ENCODE measurements at places on chromosomes 5 and 9.

- DNase-seq: no peak
Observed at GRCh38 chr5:83924171-83924570, 203.5 kb upstream of the HAPLN1 start.

DNA sequence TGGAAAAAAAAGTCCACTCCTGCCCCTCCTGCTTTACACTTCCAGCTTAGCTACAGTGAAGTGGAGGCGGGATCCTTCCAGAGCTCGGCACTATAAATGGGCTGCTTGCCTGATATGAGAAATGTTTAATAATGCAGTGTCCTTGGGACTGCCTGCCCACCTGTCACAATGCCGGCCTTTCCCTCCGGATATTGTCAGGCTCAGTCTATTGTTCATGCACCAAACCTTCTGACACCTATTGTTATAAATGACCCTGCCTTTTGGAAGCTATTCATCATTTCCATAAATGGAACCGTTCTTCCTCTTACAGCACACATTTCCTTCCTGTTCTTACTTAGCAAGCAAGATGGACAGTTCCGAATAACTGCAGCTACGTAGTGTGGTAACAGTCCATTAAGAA, 146.3 kb downstream of the DMAC1 start:
- no peak for DNase-seq

DNA sequence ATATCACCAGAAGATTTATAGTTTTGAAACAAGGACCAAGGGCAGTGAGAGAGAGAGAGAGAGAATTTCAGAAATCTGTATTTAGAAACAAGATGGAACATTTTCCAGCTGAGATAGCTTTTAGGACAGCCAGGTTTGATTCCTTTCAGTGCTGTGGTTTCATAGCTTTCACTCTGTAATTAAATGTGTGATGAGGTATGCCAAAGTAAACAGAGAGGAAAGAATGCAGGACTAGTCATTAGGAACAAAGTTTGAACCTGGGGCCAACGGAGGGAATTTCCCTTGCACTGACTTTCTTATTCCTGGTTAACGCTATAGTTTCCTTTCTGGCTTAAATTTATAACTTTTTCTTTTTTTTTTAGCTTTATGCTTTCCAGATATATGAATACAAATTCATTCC, 10.0 kb upstream of the CCL28 start:
- no peak for DNase-seq

DNA sequence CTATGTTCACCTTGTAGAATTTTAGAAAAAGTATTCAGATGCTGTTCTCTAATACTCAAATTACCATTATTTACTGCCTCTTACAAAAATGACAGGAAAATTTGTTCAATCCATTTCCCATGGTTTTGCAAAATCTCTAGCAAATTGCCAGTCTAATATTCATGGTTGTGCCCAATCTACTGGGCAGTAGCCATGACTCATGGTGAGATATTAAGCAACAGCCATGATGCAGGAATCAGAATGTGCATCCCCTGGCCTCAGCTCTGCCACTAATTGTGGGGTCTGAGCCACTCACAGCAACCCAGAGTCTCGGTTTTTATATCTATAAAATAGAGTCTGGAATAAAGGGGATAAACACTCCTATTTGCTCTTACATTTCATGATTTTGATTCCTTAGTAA, 353.6 kb downstream of the DEPDC1B start:
- no peak for DNase-seq

DNA sequence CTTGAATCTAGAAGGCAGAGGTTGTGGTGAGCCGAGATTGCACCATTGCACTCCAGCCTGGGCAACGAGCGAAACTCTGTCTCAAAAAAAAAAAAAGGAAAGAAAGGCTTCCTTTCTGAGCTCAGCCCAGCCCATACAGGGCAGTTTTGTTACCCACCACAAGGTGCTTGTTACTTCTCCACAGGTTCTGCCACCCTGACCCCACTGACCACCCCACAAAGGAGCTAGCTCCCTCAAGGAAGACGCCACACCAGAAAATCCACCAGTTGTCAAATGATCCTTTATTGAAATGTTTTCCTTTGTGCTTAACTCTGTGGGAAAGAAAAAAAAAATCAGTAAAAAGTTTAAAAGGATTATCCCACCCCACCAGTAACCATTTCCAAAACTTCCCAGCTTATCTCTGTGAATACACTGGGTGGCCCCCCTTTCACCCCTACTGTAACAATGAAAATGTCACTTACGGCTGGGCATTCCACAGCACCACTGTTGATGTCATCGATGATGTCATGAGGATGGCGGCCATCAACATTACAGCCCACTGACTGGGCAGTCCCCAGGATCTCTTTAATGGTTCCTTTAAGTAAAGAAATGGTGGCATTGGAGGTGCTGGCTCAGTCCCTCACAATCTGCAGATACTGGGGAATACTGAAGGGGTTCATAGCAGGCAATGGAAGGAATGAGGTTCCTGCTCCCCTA, 3.6 kb downstream of the RPL12 start:
- no peak for DNase-seq

GRCh38 chr9:114854736-114855355, 49.0 kb upstream of the TNFSF15 start:
- no peak for DNase-seq

DNA sequence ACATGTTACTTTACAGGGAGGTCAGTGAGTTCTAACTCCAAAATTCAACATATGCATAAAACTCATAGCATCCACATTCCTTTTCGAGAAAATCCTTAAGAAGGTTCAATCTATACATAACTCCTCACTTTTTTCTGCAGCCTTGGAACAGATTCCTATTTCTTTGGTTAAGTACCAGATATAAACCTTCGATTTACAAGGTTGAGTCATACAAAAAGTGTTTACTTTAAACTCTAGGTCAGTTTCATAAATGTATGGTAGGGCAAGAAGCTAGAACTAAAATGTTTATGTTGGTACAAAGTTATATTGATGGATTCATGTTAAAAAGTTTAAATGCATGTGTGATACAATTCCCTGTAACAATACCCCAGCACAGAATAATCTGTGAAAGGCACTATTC, 19.4 kb downstream of the CDKN2AIPNL start:
- no peak for DNase-seq

DNA sequence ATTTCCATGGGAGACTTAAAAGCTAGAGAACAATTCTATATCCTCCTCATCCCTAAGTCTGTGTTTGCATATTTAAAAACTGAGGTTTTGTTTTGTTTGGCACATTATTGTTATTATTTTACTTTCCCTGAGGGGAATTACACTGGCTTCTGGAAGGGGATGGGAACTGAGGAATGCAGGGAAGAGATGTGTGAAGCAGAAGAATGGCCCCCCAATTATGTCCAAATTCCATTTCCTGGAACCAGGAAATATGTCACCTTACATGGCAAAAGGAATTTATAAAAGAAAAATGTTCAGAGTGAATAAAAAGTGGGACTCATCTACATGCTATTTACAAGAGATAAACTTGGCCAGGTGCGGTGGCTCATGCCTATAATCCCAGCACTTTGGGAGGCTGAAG, 129.8 kb downstream of the MARCHF11 start:
- no peak for DNase-seq

- DNase-seq: no peak
Observed at GRCh38 chr9:87535817-87536539, 38.3 kb downstream of the DAPK1 start.

DNA sequence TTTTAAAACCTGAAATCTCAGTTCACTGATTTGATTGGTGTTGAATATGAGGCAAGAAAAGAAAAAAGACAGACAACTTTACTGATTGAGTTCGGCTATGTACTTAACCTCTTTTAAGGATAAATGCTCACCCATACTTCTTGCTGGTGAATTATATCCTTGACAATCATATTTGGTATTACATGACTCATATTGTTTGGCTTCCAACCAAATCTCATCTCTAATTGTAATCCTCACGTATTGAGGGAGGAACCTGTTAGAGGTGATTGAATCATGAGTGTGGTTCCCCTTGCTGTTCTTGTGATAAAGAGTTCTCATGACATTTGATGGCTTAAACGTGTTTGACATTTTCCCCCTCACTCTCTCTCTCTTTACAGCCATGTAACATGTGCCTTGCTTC, 255.6 kb upstream of the IZUMO3 start:
- DNase-seq: no peak

GRCh38 chr9:28528049-28528448, 954.8 kb upstream of the C9orf72 start:
- no peak for DNase-seq

GRCh38 chr9:120983259-120983837, 56.8 kb upstream of the TRAF1 start:
- no peak for DNase-seq

GRCh38 chr5:17225520-17225919, 8.1 kb downstream of the BASP1 start:
- DNase-seq: no peak

GRCh38 chr9:127805620-127806019, 2.9 kb downstream of the FPGS start:
- peak; percentile 47 for DNase-seq

DNA sequence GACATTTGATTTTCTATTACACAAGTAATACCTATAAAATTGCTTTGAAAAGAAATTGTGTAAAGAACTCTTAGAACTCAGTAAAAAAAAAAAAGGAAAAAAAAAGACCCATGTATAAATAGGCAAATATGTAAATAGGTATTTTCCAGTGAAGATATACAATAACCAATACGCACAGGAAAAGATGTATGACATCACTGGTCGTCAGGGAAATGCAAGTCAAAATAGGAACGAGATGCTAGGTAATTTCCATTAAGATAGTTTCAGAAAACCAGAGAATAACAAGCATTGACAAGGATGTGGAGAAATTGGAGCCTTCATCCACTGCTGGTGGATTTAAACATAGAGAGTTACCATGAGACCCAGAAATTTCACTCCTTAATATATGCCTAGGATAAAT, 708.8 kb downstream of the MTRR start:
- DNase-seq: no peak

DNA sequence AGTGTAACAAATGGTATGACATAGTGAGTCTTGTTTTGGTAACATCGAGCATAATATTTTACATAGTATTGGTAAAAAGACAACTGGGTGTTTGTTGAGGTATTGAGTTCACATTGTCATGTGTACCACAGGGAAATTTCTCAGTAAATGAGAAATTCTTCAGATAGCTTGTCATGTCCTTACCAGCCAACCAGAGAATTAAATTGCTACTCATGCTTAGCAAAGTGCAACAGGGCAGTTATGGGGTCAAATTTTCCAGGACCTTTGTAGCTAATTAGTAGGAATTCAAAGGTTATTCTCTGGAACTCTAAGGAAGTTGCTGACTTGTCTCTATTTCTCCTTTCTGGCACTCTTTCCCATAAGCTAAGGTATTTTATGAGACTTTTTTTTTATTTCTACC, 595.7 kb downstream of the EFNA5 start:
- no peak for DNase-seq

DNA sequence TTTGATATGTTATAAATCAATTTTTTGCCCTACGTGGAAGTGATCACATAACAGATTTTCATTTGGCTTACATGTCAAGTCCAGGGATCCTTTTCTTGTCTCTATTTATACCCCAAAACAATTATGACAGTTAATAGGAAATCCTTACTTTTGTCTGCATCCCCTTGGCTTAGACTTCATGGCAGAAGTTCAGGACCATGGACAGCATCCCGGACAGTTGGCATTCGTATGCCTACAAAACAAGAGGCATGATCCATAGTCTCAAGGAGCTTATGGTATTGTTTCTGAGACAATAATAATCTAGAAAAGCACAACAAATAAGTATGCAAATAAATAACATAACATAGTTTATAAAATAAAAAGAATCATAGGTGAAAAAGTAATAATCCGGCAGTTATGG, 214.3 kb upstream of the GRIA1 start:
- DNase-seq: no peak

DNA sequence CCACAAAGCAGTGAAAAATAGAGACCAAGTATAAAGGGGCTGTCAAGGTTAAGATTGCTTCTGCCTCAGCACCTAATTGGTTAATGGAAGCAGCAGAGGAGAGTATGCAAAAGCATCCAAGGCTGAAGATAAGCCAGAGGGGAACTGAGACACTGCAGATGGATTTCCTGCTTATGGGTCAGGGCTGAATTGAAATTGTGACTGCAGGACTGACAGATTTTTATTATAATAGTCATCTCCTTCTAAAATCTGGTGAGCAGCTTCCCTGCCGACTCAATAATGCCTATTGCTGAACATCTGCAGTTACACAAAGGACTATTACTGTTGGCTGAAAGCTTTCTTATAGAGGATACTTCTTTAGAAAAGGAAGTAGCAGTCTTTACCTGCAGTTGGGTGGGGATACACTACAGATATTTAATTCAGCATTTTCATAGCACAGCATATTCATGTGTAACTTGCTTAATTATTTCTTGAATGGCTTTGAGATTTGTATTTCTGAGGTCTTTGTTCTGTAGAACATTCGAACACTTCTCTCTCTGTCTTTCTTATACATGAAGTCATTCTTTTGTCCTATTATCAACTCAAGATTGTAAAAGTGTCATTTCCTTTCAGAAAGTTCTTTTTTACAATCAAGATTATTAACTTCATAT, 363.0 kb upstream of the RIOK2 start:
- no peak for DNase-seq

- DNase-seq: no peak
Observed at GRCh38 chr5:122656577-122656976, 118.3 kb upstream of the SNX2 start.

DNA sequence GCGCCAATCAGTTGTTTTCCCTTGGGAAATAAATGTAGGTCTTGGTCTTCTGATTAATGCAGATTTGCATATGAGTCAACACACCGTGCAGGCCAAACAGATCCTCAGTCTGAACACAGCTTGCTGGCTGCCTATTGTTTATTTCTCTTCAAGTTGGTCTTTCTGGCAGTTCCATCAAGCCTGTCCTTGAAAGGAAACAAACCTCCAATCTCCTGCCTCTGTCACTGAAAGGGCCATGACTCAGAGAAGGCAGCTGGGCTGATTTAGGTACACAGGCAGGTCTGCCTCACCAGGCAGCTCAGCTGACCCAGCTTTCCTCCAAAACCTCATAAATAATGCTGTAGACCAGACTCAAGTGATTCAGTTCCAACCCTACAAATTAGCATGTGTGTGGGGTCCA, 175.9 kb downstream of the MAN2A1 start:
- no peak for DNase-seq

DNA sequence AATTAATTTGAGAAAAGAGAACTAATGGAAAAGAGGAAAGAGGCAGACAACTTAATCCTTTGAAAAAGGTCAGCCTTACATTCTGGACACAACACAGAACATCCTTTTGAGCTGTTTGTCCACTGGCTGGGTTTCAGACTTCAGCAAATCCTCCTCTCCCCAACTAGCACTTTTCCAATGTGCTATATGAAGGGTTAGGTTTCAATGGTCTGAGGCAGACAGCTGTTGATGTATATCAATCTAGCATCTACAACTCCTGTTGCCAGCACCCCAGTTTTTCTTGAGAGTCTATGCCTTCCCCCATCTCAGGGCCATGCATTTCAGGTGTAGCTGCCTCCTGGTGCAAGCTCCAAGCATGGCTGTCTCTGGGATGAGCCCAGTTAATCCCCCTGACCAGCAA, 174.2 kb downstream of the TRIM32 start:
- DNase-seq: no peak

GRCh38 chr5:67774267-67774552, 441.3 kb upstream of the PIK3R1 start:
- no peak for DNase-seq
